ENCODE measurements at places on chromosomes 13 and 19. TPM values are rescaled to one million over a fixed set of nuclear protein-coding genes. Genes with fewer than 3 reads are reported as not detected.

GRCh38 chr13:97027162-97027554, 32.9 kb upstream of the OXGR1 start:
- no peak for DNase-seq

GRCh38 chr13:33730619-33731018, 87.3 kb upstream of the RFC3 start:
- no peak for DNase-seq

DNA sequence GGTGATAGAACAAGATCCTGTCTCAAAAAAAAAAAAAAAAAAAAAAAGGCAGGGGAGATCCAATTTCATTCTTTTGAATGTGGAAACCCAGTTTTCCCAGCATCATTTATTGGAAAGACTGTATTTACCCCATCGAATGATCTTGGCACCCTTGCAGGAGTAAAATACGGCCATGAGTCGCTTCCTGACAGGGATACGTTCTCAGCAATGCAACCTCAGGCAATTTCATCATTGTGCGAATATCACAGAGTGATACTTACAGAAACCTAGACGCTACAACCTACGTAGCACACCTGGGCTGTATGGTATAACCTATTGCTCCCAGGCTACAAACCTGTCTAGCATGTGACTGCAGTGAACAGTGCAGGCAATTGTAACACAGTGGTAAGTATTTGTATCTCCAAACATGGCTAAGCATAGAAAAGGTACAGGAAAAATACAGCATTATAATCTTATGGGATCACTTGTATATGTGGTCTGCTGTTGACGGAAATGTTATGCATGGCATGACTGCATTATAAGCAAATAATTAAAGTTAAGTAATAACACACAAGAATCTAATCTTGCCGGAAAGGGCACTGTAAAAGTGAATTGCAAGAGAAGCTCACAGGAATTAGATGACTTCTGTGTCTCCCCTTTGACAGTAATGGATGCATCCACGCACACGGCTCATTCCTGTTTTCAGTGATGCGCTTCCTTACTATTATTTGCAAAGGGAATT, 24.1 kb downstream of the RFX2 start:
- DNase-seq: no peak

REEP6 gene
- polyA plus RNA-seq: 205 TPM

- no peak for DNase-seq
These were observed 7.5 kb upstream of the CEBPA start for GRCh38 chr19:33309826-33310225.

All from adrenal gland (tissue), 19 donors.